Right ventricle myocardium inferior (tissue), 1 donor: ENCODE measurements at places on chromosomes 1 and 21. TPM values are rescaled to one million over a fixed set of nuclear protein-coding genes. Genes with fewer than 3 reads are reported as not detected.

The LRRC53 gene
- total RNA-seq = not detected

The RIPK4 gene
- 0.08 TPM for total RNA-seq

The TP73 gene
- total RNA-seq = 0.14 TPM

The EDN2 gene
- total RNA-seq = not detected

GRCh38 chr1:93965888-93966287 lies 56.7 kb upstream of the GCLM start:
- DNase-seq = no peak

DNA sequence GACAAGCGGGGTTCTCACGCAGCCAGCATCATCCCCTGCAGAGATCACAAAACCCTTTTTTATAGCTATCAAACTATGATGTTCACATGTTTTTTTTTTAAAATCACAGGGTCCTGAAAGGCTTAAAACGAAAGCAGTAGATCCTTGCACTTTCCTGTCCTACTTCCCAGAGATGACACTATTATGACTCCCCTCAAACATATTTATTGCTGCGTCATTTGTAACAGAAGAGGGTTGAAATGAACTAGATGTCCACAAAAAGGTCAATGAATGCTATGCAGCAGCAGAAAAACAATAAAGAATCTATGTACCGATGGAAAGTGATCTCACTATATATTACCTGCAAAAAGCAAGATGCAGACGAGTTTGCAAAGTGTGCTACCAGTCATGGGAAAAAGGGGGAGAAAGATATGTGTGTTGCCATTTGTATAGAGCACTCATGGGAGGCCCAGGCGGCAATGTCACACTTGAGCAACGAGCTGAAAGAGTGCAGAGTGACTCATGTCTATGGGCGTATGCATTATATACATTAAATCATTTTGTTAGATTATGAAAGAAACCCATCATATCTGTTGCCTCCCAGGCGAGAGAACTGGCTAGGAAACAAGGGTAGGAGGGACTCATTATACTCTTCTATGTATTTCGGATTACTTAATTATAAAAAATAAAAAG lies 68.9 kb upstream of the PARP1 start:
- DNase-seq = no peak

DNA sequence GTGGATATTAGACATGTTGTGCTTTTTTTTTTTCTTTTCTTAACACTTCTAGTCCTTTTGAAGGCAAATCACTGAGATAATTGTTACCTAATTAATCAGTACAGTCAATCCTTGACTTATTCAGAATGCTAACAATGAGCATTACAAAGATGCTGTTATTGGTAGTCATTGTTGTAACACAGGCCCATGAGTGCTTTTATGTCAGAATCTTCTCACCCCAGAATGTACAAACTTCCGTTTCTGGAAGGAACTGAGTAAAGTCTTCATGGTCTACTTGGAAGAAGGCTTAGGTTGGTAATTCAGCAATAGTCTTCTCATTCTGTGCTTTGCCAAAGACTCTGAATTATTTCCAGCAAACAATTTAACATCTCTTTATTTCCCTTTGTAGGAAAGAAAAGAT lies 3.1 kb downstream of the KCNK1 start:
- no peak for DNase-seq

DNA sequence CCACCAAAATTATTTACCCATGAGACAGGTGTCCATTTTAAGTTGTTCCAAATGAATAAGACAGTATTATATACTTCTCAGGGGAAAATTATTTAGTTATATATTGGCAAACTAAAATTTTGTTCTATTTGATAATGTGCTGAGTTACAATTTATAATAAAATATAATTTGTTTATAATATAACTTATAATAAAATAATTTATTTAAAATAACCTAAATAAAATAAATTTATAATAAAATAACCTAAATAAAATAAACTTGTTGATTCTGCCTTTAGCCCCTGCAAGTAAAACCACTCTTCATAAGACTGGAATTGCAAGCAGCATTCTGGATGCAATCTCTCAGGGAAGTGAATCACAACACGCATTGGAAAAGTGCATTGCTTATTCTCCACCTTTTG lies 69.6 kb downstream of the RAVER2 start:
- DNase-seq = no peak

GRCh38 chr1:167342846-167343245 lies 122.2 kb downstream of the POU2F1 start:
- no peak for DNase-seq

- DNase-seq = no peak
Measured at GRCh38 chr21:38315122-38315521, 58.3 kb downstream of the KCNJ15 start.

GRCh38 chr1:202235856-202236837 lies 42.5 kb downstream of the LGR6 start:
- DNase-seq = no peak

DNA sequence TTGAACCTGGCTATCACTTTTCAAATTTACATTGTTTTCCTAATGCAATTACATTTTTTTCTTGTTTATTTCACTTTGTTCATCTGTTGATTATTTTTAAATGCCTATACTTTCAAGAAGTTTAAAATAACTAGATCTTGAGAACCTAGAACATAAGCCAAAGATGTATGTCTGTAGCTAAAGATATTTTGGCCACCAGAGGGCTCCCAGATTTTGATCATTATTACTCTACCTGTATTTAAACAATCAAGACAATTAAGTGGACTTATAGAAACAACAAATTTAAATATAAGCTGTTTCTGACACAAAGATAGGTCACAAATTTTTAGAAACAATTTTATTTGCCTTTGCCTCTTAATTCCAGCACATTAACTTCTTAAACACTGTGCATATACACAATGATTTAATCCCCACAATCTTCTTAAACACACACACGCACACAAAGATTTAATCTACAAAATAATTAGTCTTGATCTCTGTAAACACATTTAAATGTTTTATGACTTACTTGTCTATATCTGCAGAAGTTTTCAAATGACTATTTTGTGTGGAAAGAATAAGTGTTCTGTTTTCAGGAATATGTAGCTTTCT lies 380.0 kb downstream of the DSCAM start:
- DNase-seq = no peak

DNA sequence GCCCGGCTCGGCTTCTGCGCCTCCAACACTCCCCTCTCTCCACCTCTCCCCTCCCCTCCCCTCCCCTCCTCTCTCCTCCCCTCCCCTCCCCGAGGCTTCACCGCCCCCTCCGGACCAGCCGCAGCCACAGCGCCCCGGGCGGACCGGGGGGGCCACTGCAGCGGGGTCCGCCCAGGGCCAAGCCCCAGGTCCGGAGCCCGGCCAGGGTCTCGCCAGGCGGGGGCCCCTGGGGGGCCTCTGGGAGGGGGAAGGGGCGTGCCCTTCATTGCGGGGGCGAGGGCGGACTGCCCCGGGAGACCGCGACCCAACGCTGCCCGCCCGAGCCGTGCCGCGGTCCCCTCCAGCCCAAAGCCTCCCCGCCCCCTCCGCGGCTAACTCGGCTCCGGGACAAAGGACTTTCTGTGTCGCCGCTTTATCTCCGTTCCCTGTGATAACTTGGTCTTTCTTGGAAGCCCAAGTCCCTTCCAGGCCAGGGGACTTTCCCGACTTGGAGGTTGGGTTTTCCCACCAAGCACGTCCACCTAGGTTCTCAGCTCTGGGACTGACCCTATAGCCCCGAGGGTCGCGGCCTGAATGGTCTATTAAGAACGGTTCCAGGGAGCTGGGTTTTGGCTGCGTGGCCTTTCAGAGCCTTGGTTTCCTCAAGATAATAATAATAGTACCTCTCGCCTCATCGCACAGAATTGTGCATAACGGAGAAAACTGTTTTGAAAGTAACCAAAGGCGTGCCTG lies at the start of gene UBQLN4:
UBQLN4 (minus strand) TSS at position 31 of the 732 bp plus-strand sequence. CDS start 97 bp downstream, outside the sequence.
- peak; percentile 92 for DNase-seq

DNA sequence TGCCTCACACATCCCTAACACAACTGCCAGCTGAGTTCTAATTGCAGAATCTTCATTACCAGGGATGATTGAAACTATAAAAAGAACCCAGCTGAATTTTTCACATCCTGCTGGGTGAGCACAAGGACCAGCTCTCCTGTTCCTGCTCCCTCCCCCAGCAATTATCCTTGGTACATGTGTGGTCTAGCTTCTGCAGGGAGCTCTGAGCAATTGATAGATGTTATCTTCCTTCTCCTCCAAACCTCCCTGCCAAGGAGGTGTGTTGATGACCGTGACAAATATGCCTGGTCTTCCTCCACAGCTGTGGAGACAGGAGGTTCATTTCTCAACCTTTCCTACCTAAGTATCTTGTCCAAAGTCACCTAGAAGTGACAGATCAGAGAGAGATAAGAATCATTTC lies 65.3 kb upstream of the MAN1A2 start:
- DNase-seq = no peak

DNA sequence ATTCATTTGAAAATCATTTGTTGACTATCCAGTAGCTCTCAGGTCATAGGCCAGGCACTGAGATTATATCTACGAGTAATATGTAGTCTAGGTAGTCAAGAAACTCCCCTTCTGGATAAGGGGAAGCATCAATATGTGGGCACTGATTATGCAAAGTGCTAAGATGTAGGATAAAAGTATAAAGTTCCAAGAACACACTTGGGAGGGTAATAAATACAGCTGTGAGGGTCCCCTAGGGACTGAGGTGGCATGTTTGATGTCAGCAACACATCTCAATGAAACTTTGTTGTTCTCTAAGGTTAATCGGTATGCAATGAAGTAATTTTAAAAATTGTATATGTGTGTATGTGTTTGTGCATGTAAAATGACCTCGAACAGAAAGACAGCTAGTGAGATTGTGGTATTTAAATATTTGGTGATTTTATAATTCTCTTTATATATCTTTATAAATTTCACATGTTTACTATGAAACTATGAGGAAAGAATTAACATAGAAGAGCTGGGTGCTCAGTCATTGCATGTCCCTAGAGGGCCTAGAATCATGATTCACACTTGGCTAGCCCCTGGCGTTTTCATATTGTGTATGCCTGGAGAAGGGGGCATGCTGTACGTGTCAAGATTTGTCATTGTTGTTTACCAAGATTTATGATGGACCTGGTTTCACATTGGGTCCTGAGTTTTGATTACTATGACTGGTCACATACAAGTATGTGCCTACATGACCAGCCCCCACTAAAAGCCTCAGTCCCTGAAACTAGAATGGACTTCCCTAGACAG lies 140.1 kb upstream of the DUSP10 start:
- no peak for DNase-seq

DNA sequence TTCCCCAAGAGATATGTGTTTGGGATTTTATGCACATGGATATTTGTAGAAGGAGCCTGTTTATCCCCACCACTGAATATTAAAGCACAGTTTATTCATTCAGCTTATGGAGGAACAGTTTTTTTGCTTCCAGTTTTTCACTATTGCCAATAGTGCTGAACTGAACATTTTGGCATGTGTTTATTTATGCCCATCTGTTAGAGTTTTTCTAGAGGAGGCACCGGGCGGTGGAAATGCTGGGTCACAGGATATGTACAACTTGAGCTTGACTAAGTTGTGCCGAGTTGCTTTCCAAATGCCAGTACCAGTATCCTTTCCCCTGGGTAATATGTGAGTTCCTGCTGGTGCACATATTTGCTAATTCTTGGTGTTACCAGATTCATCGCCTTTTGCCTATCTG lies 111.3 kb downstream of the GREM2 start:
- no peak for DNase-seq

The MYBPH gene
- total RNA-seq = not detected

DNA sequence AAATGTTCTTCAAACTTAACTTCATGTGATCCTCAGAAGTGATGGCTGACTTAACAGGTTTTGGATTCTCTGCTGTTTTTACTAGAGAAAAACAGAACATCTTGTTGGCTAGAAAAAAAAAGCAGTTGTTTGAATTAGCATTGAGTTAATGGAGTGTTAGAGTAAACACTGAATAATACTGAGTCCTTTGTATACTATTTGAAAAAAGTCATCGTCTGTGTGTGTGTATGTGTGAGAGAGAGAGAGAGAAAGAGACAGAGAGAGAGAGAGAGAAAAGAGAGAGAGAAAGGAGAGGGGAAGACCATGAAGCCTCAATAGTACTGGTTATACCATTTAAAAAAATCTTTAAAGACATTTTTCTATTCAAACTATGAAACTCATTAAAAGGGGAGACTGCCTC lies 10.4 kb downstream of the ZNF697 start:
- no peak for DNase-seq

- DNase-seq = no peak
Measured at GRCh38 chr1:93433407-93433961, 14.4 kb upstream of the FNBP1L start.

- DNase-seq = no peak
Measured at GRCh38 chr1:41333146-41333784, 28.0 kb upstream of the FOXO6 start.

The AUNIP gene
- total RNA-seq = not detected

DNA sequence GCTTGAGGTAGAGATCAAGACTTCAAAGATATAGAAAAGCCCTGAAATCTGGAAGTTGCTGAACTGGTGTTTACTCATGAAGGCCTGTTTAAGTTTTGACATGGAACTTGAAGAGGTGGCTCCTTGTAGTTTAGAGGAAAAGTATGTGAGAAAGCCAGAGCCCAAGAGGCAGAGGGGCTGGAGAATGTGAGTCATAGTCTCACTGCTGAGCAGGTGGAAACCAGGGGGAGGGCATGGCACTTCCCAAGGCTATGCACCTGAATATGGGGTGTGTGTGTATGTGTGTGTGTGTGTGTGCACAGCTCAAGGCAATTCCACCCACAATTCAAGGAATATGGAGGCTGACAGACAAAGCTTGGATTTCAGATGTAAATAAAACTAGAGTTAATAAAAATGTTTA lies 46.8 kb upstream of the C1orf198 start:
- no peak for DNase-seq

The OR14C36 gene
- not detected for total RNA-seq

DNA sequence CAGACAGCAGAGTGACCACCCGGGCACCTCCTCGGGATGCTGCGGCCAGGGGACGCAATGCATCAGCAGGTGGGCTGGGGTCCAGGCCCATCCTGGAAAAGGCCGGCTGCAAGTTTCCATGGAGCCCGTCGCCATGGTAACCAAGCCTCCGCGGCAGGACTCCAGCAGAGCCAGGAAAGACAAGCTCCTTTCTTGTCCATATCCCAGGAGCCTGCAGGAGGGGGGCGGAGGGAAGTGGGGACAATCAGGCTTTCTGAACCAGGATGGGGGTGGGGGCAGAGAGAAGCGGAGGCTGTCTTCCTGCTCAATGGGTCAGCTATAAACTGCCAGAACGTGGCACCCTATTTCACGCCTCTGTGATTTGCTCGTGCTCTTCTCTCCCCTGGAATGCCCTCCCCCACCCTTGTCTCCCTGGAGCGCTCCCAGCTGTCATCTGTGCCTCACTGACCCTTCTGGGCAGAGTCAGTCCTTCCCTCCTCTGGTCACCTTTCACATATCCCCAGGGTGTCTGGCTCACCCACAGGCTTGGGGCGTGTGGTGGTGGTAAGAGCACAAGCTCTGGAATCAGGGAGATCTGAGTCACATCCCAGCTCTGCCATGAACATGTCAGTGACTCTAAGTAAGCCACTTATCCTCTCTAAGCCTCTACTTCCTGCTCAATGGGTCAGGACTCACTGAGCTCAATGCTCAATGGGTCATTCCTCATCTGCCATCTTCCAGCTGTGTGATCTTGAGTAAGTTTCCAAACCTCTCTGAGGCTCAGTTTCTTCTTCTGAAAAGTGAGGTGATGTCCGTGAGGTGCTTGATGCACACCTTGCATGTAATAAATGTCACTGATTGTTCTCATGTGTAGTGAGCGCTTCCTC lies 58.9 kb upstream of the LAPTM5 start:
- DNase-seq = no peak

The TDRD5 gene
- not detected for total RNA-seq

- peak; percentile 74 for DNase-seq
Measured at GRCh38 chr1:227945891-227946623, 1.7 kb downstream of the WNT9A start.

- no peak for DNase-seq
Measured at GRCh38 chr1:157704878-157705277, 4.3 kb upstream of the FCRL3 start.

- DNase-seq = no peak
Measured at GRCh38 chr1:109730666-109731065, 10.2 kb downstream of the GSTM3 start.
